Left ventricle myocardium inferior (tissue), 1 donor: ENCODE measurements at places on chromosomes 16 and 17. TPM values are rescaled to one million over a fixed set of nuclear protein-coding genes. Genes with fewer than 3 reads are reported as not detected.

DNA sequence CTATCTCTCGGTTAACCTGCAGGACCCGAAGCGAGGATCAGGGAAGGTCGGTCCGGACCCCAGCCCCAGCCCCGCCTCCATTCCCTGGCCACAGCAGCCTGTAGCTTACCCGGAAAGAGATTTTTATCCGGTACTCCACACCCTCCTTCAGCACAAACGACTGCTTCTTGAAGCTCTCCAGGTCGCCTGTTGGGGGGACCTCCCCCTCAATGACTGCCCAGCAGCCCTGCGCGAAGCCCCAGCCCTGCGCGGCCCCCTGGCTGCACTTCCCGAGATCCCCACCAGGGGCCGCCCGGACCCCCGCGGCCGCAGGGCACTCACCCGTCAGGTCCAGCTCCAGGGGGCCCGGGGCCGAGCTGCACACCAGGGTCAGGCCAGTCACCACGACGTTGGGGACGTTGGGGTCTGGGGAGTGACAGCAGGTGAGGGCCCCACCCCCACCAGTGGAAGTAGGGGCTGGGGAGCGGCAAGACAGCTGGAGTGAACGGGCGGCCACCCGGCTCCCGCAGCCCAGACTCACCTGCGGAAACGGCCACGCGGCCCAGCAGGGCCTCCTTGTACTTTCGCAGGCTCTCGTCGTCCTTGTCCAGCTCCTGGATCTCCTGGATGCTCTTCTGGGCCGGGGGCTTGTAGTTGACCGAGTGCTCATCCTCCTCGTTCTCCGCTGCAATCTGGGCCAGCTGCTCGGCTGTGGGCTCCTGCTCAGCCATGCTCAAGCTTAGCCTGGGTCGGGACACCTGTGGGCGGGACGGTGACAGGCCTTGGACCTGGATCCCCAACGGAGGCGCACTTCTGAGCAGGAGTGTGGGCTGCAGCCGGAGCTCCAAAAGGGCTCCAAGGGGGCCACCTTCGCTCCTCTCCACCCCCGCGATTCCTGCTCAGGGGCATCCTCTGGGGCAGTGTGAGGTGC is 1.7 kb downstream of the ARHGDIA start:
- DNase-seq, result no peak

CCL15 gene
- not detected for total RNA-seq

DNA sequence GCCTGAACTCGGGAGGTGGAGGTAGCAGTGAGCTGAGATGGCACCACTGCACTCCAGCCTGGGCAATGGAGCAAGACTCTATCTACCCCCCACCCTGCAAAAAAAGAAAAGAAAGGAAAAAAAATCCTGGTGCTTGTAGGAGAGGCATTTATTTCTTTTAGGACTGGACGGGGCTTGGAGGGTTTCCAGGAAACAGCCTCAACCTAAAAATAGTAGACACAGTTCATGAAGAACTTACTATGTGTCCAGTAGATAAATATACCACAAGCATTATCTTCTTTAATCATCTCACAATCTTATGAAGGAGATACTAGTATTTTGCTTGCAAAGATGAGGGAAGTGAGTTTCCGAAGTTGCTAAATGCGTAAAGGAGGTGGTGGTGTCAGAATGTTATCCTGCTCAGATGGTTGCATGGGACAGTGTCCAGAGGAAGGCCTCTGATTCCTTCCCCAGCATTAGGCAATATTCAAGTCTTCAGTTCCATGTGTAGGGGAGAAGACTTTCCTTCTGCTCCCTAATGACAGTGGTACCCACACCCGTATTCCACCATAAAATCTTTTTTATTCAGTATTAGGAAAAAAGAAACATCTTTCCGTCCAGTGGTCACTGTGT is 263.2 kb downstream of the WWOX start:
- no peak for DNase-seq

DNA sequence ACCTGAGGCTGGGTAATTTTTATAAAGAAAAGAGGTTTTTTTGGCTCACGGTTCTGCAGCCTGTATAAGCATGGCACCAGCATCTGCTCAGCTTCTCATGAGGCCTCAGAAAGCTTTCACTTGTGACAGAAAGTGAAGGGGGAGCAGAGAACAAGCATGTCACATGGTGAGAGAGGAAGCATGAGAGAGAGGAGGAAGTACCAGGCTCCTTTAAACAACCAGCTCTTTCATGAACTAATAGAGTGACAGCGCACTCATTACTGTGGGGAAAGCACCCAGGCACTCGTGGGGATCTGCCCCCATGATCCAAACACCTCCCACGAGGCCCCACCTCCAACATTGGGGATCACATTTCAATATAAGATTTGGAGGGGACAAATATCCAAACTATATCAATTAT is 86.8 kb downstream of the USP32 start:
- no peak for DNase-seq

GUCY2D gene
- not detected for total RNA-seq

DNA sequence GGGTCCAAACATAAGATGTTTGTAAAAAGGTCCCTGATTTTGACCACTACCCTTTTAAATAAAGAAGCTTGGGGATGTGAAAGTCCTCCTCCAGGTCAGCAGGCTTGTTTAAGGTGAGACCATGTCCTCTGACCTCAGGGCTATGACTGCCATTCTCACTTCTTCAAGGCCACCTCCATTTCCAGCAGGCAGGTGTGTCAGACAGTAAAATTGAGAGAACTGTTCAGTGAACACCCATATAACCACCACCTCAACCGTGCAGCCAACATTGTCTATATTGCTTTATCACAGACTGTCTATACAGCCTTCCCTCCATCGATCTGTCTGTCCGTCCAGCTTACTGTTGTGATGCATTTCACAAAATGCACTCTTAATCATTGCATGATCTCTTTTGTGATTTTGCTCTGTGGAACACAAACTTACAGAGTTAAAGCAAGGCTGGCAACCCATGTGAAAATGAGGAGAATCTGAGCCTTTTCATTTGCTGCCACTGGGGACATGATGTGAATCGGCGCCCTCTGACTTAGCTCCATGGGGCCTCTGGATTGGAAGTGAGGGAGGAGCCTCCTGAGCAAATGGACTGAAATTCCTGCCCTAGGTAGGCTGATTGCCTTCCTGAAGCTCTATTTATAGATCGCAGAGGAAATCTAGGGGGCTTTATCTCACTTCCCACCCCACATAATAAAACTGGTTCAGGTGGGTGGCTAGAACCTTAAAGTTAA is 53.8 kb downstream of the ZNRF1 start:
- DNase-seq, result no peak

DNA sequence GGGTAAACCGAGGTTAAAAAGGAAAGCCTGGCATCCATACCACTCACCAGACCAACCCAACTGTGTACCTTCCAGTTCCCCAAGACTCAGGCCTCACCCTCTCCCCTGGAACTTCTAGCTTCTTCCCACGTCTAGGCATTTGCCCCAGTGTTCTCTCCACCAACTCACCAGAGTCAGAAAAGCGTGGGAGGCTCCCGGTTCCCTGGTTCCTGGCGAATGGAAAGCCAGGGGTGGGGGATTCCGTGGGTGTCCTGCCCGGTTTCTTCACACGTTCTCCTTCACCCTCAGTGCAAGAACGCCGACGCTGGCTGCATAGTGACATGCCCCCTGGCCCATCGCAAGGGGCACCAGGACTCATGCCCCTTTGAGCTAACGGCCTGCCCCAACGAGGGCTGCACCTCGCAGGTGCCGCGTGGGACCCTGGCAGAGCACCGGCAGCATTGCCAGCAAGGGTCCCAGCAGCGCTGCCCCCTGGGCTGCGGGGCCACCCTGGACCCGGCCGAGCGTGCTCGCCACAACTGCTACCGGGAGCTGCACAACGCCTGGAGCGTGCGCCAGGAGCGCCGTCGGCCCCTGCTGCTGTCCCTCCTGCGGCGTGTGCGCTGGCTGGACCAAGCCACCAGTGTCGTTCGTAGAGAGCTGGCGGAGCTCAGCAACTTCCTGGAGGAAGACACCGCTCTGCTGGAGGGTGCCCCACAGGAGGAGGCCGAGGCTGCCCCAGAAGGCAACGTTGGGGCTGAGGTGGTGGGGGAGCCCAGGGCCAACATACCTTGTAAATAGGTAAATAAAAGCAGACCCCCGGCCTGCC is 1.7 kb downstream of the RNF151 start:
- DNase-seq, result peak; percentile 13

DNA sequence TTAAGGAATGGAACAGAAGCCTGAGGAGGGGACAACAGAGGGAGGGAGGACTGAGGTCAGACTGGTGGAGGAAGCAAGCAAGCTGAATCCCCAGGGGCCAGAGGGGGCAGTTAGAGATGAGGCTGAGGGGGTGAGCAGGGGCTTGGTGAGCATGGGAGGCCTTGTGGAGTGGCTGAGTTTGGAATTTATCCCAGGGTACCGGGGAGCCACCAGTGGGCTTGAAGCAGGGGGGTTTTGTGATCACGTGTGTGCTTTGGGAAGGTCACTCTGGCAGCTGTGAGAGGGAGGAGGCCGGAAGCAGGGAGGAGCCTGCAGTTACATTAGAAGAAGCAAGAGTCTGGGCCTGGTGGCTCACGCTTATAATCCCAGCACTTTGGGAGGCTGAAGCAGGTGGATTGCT is 9.8 kb upstream of the CTCF start:
- DNase-seq, result no peak

DNA sequence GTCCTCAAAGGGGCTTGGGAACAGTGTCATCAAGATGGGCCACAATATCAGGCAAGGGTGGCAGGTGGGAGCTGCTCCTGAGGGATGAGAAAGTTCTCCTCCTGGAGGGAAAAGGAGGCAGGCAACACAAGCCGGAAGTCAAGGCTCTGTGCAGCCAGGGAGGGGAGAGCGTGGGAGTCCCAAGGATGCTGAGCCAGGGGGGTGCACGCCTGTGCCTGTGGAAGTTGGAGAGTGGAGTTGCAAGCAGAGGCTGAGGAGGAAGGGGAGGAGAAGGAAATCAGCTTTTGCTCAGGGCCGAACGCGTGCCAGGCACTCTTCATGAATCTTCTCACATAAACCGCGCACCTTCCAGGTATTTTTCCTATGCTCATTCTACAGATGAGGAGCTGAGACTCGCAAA is 7.4 kb upstream of the SLC13A2 start:
- DNase-seq, result no peak

DNA sequence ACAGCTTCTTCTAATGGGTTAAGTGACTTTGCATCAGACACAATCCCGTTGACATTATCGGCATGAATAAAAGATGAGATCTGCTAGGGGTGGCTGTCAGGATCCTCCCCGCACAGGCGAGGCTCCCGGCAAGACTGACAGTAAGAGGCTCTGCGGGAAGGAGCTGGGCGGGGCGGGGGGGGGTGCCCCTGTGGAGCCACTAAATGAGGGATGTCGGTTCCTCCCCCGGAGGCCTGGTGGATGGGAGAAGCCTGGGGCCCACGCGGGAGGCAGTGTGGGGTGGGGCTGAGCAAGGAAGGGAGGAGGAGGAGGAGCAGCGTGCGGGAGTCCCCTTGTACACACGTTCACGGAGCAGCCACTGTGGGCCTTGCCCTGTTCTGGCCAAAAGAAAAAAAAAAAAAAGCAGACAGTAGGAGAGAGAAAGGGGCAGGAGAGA is 190.9 kb upstream of the GSE1 start:
- peak; percentile 2 for DNase-seq

GRCh38 chr16:63447121-63447520 is 1410.9 kb upstream of the CDH8 start:
- no peak for DNase-seq

DNA sequence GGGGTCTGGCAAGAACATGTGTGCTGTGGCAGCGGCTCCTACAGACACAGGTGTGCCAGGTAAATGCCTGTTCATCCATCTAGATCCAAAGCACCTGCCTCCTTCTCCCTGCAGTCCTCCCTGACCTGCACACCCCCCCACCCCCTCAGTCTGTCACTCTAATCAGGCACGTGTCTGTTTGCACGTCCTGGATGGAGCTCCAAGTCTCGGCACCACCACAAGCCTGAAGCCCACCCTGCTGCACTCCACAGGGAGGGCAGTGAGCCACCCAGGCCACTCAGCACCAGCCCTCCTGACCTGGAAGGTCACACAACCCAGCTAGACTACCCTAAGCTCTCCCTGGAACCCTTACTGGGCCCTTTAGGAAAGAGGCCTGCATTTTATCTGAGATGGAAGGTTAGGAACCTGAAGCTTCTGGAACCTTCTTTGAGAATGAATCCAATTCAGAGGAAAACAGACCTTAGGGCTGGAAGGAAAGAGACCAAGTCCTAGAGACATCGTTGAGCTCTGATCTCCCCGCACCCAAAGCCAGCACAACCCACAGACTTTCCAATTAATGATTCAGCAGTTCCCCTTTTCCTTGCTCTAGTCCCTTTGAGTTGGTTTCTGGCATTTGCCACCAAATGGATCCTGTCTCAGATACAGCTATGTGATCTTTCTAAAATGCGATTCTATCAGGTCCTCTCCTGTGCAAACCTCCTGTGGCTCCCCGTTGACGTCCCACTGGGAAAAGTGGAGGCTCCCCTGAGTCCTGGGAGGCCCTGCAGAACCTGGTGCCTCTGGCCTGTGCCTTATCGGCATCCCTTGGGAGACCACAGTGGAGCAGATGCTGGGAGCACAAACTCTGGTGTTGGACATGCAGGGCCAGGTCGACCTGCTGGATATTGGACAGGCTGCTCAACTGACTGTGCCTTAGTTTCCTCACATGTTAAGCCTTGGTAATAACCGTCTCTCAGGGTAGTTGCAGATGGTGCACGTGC is 67.9 kb downstream of the PRMT7 start:
- no peak for DNase-seq

GRCh38 chr16:53620476-53620875 is 83.2 kb downstream of the RPGRIP1L start:
- DNase-seq, result no peak

DNA sequence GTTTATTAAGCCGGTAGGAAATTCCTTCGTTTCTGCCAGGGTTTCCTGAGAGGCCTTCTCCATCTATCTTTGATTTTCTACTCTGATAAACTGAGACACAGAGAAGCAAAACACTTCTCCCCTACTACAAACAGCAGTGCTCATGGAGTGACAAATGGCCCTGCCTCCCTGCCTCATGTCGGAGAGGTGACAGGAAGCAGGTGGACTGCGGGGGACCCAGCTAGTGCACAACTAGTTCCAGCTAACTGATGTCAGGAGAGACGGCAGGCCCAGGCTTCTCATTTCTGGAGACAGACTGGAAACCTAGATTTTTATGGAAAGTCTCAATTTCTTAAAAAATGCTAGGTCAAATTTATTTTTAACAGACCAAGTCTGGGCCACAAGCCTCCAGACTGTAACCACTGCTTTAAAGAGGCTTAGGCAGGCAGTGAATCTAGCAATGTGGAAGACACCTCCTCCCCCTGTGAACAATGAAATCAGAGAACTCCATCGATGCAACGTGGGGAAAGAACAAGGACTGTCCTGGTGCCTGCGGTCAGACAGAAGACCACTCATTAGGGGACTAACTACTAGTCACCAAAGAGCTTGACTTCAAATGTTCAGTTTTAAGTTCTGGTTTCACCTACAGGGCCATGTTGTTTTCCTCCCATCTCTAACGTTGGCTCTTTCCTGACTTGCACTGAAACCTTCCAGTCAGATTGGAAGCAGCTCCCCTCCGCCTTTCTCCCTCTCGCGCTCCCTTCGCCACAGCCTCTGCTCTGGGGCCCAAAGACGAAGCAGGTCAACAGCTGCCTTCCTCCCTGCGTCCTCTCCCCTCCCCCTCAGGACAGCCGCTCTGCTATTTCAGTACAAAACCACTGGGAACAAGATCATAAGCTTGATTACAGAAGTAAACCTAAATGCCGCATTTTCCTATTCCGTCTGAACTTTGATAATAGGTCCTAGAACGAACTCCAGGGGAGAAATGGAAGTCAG is 17.6 kb downstream of the GTF3C1 start:
- DNase-seq, result no peak

TBC1D28 gene
- total RNA-seq, result not detected
